ENCODE measurements at places on chromosomes 6 and 20.
A peak's percentile ranks its signal among the peaks of the same experiment; 100 is the strongest.

GRCh38 chr20:49984426-49985153, 1.8 kb downstream of the SNAI1 start:
- no peak for DNase-seq

DNA sequence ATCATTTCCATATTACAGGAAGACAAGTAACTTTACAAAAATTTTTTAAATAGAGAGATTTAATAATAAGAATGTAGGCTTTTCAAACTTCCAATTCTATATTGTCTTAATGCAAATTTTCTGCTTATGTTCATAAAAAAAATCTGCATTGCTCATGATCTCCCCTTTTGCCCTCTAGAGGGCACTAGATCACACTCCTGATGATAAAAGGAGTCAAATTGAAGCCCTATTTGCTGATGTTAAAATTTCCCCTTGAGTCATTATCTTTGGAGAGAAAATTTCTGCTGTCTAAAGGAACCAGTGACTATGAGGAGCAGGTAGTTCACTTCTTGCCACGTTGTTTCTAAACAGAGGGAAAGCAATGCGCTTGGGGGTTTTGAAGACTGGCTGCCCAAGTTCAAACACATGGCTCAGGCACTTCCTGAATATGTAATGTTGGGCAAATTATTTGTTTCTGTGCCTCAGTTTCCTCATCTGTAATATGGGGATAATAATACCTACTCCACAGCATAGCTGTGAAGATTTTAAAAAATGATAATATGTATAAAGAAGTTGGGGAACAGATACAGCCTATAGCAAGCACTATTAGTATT, 874.2 kb downstream of the TFAP2A start:
- no peak for DNase-seq

DNA sequence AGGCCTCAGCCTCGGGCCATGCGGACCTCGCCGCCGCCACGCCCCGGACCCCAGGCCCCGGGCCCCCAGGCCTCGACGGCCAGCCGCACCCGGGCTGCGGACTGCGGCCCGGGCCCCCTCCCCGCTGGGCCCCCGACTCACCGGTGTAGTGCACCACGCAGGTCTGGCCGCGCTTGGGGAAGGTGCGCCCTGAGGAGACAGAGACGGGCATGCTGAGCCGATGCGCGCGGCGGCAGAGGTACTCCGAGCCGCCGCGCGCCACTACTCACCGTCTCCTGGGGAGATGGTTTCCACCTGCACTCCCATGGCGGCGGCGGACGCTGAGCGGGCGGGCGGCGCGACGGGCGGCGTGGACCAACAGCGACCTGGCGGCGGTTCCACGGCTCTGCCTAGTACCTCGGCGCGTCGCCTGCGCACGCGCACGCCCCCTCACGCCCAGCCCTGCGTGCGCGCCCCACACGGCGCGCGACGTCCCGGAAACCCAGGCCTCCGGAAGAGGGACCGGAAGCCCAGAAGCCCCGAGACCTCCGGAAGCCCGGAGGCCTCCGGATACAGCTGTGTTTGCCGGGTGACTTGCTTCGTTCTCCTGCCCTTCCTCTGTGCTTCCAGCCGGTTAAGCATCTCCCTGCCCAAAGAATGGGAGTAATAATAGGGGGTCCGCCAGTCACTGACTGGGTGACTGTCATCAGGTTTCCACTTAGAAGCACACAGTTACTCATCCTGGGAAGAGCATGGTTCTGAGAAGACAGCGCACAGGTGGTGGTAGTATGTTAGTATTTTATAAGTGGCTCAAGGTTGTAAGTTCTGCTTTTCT, at the start of gene FKBP1A:
FKBP1A (minus strand) TSS at position 362 of the 814 bp plus-strand sequence; CDS start at position 306, 56 bp downstream.
- DNase-seq, result peak; percentile 96

- DNase-seq, result no peak
These were observed 149.5 kb upstream of the SLC22A16 start for GRCh38 chr6:110625883-110626282.

DNA sequence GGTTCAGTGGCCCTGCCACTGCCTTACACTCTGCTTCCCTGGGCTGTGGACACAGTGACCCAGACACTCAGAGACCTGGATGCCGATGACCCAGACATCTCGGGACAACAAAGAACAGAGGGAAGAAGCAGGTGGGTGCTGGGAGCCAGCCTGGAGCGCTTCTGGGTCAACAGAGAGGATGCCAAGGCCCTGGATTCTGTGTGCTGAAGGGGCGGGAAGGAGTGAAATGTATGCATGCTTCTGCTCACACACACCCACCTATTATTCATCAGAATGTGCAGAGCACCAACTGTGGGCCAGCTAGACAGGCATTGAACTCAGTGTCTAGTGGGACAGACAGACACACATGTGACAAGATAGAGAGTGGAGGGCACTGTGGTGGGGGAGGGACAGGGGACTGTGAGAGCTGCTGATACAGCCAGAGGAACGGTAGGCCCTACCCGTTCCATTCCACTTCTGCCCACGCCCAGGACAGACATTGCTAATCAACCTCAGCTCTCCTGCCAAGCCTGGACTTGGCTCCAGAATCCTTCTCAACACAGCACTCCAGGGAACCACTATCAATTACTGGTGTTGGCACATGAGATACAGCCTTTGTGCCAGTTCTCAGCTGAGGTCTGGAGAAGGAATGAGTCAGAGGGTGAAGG, 20.2 kb downstream of the KCNK15 start:
- DNase-seq, result no peak

DNA sequence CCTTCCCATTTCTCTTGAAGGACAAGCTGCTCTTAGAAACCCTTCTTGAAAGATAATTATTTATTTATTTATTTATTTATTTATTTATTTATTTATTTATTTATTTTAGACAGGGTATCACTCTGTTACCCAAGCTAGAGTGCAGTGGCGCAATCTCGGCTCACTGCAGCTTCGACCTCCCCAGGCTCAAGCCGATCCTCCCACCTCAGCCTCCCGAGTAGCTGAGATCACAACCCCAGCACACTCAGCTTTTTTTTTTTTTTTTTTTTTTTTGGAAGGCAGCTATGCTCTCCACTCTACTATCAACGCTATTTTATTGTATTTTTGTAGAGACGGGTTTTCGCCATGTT, 1.2 kb upstream of the HEBP2 start:
- no peak for DNase-seq

- DNase-seq, result no peak
These were observed 43.4 kb downstream of the FAM50B start for GRCh38 chr6:3892603-3893002.

- no peak for DNase-seq
These were observed 128.6 kb downstream of the RNF144B start for GRCh38 chr6:18515767-18516166.

GRCh38 chr6:138357928-138358327, 19.8 kb upstream of the SMIM28 start:
- DNase-seq, result no peak

- no peak for DNase-seq
These were observed 11.4 kb upstream of the TSPYL4 start for GRCh38 chr6:116265041-116265829.

DNA sequence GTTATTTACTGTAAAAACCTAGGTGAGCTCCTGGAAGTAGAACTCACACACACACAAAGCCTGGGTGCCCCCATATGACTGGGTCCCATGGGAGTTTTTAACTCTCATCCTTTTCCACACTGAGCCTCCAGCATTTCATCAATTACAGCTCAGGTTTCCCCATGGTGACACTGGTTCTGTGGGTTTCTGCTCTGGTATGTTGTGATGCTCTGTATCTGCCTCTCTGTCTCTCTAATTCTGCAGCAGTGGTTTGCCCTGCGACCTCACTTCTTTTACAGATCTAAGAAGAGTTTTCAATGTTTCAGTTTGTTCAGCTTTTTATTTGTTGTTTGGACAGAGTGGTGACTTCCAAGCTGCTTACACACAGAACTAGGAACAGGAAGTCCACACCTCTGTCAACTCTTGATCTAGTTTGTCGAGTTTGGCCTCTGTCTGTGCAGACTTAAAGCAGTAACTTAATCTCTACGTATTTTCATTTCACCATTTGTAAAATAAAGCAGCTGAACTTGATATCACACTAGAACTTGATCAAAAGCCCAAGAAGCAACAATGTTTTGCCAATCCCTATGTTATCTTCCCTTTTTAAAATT, 554.3 kb downstream of the EPHA7 start:
- no peak for DNase-seq

Measured in left forelimb (tissue), 1 donor.